Natural killer cell treated with Interleukin-12 subunit alpha and Interleukin-12 subunit beta and Interleukin-15 and Interleukin-18, amount 100 ng/mL, for 72 hours (primary cell): ENCODE measurements at places on chromosomes 5 and 9.

DNA sequence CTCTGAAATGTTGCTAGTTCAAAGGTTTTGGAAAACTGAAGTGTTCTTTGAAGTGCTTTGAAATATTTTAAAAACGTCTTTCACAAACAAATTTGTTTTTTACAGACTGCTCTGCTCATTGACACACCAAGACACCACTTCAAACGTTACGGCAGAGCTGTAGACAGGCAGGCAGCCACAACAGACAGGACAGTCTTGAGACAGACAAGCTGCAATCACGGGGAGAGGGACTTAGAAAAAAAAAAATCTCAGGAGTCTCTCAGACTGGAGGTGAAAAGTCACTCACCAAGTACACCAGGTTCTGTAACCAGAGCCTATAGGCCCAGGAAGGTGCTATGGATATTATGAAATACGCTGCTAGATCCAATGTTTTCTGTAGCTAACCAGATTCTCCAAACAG lies 135.4 kb downstream of the ISL1 start:
- no peak for DNase-seq

- no peak for DNase-seq
These were observed 171.5 kb downstream of the SSBP2 start for GRCh38 chr5:81579262-81579924.

DNA sequence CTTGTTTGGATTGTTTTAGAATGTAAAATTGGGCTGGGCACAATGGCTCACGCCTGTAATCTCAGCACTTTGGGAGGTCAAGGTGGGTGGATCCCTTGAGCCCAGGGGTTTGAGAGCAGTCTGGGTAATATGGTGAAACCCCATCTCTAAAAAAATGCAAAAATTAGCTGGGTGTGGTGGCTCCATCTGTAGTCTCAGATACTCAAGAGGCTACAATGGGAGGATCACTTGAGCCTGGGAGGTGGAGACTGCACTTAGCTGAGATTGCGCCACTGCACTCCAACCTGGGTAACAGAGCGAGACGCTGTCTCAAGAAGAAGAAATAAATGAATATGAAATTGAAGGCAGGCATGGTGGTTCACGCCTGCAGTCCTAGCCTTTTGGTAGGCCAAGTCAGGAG lies 21.3 kb downstream of the MAML1 start:
- DNase-seq: no peak

- no peak for DNase-seq
These were observed 261.6 kb downstream of the ARRDC3 start for GRCh38 chr5:91121347-91121993.

GRCh38 chr5:128559300-128560297 lies 21.6 kb upstream of the FBN2 start:
- no peak for DNase-seq

- DNase-seq: no peak
These were observed 328.7 kb downstream of the NSG2 start for GRCh38 chr5:174374206-174374605.

DNA sequence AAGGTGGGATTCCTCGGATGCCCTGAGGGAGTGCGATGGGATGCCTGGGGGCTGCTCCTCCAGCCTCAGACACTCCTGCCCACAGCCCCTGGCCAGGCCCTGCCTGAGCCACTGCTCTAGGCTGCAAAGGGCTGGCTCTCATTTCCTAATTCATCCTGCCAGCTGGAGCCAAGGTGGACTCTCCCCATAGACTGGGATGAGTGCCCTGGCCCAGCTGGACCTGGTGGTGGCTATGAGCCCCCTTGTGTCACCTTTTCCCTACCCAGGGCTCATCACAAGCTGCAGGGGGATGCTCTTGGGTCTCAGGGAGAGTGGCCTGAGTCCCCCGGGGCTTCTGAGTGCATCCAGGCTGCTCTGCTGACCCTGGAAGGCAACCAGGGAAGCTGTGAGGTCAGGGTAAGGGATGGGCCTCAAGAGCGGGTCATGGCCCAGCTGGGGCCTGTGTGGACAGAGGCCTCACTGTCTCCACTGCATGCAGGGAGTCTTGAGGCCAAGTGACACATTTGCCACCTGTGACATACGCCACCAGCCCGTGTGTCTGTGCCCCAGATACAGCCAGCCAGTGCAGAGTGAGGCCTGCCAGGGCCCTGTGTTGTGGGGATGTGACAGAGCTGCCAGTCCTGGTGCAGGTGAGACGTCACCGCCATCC lies 102.7 kb upstream of the IER5L start:
- DNase-seq: no peak

DNA sequence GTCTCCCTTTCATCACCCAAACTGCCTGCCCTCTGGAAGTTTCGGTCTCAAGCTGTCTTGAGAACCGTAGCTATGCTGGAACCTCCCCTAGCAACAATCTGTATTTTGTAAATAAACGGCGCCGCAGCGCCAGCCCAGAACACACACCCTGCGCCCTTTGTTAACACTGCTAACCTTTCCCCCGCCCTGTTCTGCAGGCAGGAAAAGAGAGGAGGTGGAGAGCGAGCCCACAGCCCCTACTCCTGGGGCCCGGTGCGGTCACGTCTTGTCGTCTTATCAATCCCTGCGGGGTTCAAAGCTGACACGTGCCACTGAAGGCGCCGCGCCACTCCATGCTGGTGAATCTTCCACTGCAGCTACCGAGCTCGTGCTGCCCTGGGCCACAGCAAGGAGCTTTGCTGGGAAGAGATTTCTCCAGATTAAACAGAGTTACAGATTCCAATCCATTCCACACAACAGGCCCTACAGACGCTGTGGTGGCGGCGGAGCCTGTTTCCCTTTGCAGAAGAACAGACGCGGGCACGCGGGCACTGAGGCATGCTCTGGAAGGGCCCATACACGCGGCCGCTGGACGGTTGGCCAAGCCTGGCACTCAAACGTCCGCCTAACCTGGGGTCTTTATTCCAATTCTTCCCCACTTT lies 25.3 kb downstream of the ZDHHC11B start:
- no peak for DNase-seq

- DNase-seq: peak; percentile 71
These were observed 12.6 kb upstream of the TNIP1 start for GRCh38 chr5:151093476-151093889.

GRCh38 chr5:112752335-112752734 lies 14.7 kb downstream of the APC start:
- no peak for DNase-seq

- no peak for DNase-seq
These were observed 110.5 kb downstream of the NUDT12 start for GRCh38 chr5:103452089-103452488.

GRCh38 chr5:96687812-96688453 lies 25.8 kb downstream of the CAST start:
- no peak for DNase-seq

- no peak for DNase-seq
These were observed 58.2 kb downstream of the CCNH start for GRCh38 chr5:87354496-87354895.

- DNase-seq: no peak
These were observed 17.0 kb downstream of the ERAP2 start for GRCh38 chr5:96893342-96893741.

DNA sequence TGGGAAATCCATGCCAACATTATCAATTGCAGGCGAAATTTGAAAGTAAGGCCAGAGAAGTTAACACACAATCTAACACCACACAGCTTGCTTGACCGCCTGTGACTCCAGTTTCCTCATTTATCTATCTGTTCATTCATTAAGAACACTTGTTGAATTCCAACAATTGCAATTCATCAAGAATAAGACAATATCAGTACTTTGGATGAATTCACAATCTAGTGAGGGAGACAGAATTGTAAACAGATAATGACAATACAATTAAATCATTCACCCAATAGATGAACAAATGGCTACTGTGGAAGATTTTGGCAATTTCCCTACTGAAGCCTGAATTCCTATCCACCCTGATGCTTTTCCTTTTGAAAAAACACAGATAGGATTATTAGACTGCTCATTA lies 181.6 kb downstream of the TRIM36 start:
- DNase-seq: no peak

- DNase-seq: no peak
These were observed 197.1 kb downstream of the ICE1 start for GRCh38 chr5:5619546-5619945.

- no peak for DNase-seq
These were observed 46.8 kb downstream of the FREM1 start for GRCh38 chr9:14863402-14863801.

DNA sequence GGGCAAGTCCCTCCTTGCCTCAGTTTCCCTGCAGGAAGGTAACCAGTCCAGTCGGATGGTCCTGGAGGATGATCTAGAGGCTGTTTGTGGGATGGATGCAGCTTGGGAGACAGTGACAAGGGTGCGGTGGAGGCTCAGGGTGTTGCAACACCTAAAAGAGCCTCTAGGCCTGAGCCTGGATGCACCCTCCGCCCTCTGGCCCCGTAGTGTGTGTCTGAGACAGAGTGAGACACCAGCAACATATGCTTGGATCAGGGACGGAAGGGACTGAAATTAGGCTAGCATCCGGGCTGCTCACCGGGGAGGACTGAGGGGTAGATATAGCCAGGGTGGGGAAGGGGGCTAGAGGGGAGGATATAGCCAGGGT lies 1.1 kb downstream of the CRAT start:
- no peak for DNase-seq

GRCh38 chr5:113115061-113115460 lies 138.5 kb downstream of the DCP2 start:
- DNase-seq: no peak

DNA sequence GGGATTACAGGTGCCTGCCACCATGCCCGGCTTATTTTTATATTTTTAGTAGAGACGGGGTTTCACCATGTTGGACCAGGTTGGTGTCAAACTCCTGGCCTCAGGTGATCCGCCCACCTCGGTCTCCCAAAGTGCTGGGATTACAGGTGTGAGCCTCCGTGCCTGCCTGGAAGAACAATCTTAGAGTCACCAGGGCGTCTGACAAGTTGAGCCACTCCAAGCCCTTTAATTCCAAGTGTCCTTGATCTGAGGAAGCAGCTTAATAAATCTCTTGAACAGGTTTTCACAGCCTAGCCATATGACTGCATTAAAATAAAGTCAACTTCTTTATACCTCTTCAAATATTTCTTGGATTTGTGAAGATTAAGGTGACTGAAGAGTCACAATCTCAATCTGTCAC lies 31.5 kb downstream of the SLC44A1 start:
- DNase-seq: no peak

GRCh38 chr9:35271637-35272036 lies 109.8 kb downstream of the UNC13B start:
- no peak for DNase-seq

GRCh38 chr9:81237565-81238231 lies 451.6 kb downstream of the TLE1 start:
- DNase-seq: no peak

DNA sequence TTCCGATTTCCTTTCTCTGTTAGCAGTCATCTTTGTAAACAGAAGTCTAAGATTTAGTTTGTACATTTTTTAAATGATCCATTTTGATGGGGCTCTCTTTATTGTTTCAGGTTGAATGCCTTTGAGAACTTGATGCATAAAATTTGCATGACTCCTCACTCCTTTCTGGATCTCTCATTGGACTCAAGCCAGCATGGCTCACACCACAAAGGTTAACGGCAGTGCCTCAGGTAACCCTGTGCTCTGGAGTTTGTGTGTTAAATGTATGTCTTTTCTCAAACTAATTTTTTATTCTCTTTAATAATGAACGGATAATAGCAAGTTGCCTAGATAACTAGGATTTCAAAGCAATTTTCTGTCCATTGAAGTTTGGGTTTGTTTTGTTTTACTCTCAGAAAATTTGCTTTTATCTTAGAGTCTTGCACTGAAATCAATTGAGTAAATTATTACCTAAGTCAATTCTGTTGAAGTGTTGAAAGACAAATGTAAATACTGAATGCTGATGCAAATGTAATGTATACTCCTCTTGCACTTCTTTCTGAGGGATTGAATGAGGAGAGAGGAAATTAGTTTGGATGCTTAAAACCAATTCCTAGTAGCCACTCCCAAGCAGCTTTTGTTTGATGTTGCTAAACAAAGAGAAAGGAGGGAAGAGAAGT lies 164.6 kb upstream of the DMRT1 start:
- DNase-seq: no peak

DNA sequence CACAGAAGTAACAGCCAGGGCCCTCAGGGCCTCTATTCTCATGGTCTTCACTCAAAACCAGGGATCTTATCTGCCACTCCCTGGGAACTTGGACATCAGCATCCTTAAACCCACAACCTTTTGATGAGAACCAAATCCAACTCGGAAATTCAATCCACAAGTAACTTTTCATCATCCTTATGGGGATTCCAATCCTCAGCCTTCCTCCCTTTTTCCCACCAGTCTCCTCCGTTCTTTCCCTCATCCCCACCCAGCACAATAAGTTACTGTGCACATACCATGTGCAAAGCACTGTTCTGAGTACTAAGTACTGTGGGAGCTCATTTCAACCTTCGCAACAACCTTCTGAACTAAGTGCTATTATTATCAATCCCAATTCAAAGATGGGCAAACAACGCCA lies 17.0 kb downstream of the GOLPH3 start:
- DNase-seq: no peak

DNA sequence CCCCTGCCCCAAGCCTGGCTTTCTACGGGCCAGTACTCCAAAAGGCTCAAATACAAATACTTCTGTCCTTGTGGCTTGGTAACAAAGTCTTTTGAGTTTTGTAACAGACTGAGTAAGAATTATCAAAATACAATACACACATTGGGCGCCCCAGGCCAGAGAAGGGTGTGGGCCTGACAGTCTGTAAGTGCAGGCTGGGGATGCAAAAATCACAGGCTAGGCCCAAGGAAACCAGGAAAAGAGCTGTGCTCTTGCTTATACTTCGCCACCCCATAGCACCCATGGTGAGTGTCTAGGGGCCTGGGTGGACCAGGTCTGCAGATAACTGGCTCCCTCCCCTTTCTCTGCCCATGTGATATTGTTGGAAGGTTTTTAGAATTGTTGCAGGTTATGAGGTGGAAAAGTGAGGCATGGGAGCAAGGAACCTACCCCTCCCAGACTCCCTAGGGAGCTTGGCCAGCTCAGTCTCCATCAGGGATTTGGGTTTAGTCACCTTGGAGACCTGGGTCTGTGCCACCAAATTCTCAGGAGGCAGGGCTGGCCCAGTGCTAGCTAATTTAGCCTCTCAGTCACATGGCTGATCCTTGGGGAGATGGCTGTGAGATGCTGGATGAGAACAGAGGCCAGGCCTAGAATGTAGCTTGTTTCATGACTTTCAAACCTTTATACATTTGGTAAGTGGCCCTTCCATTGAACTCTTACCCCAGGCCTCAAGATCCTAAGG lies 72.9 kb downstream of the TARS1 start:
- DNase-seq: no peak

GRCh38 chr5:63877961-63878360 lies 84.3 kb downstream of the HTR1A start:
- DNase-seq: no peak
